ENCODE measurements at places on chromosomes 7 and 10.
A peak's percentile ranks its signal among the peaks of the same experiment; 100 is the strongest.

GRCh38 chr10:48251152-48251524 is 23.4 kb downstream of the FRMPD2 start:
- no peak for DNase-seq

DNA sequence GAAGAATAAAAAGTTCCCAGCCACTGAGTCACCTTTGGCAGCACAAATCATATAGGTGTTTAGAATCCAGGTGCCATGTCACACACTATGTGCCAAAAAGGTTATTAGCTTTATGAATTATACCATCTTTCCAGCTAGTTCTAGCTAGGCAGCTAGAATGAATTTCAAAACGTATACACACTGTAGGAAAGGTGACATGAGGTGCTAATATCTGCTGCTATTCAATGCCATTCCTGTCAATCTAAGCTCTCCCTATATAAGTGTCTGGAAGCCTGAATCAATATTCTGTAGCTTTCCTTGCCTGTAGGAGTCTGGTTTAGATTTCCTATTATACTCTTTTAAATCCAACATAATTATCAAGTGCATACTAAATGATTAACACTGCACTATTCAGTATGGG is 868.6 kb downstream of the GATA3 start:
- DNase-seq: no peak

GRCh38 chr7:102925976-102926782 is 13.4 kb downstream of the LRRC17 start:
- no peak for DNase-seq

DNA sequence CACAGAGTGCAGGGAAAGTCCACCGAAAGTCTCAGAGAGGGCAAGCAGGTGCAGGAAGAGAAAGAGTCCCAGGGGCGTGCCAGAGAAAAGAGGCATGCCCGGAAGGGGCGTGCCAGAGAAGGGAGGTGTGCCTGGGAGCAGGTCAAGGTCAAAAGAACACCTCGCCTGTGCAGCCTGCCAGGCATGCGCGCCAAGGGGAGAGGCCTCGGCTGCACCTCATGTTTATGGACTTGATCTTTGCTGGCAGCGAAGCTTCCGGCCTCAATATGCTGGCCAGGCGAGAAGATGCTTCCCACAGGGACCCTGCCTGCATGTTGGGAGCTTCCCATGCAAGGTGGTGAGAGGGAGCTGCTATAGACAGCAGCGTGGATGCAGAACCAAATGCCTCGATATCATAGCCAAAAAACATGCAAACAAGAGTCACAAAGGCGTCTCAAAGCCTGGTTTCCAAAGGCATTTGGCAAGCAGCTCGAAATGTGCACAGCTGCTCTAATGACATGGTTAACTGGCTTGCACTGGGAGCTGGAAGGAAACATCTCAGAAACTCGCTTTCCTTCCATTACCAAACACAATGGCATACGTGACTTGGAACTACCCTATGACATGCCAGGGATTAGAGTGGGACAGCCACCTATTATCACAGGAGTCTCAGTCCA is 192.5 kb upstream of the PPP2R2D start:
- no peak for DNase-seq

GRCh38 chr7:713488-714230 is 12.8 kb upstream of the DNAAF5 start:
- no peak for DNase-seq

- no peak for DNase-seq
Measured at GRCh38 chr7:129923709-129924108, 29.1 kb downstream of the UBE2H start.

DNA sequence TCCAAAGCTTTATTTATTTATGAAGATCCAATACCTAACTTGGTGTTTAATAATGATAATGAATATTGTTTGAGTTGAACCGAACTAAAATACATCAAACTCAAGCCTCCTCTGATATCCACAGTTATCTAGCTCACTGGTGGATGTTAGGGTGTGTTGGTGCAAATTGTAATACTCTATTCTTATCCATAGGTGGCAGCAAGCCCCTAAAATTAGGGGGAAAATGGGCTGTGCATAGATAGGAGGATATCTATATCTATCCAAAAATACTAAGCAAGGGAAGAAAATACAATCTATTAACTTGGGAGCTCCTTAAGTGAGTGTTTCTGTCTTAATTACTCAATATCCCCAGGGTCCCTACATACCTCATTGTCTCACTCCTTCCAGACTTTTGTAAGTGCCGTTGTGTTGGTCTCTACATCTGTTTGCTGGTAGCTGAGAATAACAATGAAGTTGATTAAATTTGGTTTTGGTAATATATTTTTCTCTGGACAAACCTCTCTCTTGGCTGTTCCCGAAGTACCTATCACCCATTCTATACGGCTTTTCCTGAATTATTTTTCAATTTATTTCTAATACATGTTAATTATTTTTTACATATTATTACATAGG is 55.0 kb upstream of the VWDE start:
- DNase-seq: peak; percentile 8

DNA sequence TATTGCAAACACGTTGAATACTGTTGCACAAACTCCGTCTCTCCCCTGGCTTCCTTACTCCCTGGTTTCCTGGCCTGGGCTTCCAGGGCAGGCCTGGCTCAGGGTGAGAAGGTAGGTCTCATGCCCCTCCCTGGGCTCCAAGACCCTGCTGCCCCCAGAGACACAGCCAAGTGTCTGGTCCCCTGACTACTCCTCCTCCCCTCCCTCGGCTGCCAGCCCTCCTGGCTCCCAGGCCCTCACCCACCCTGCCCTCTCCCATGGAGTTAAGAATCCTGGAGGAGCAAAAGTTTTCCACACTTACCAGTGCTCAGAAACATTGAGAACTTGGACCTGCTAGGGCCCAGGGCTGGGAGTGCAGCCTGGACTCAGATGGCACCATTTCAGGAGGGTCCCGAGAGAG is 47.2 kb upstream of the RABGEF1 start:
- no peak for DNase-seq

- DNase-seq: no peak
Measured at GRCh38 chr7:122010116-122010515, 133.9 kb downstream of the AASS start.

DNA sequence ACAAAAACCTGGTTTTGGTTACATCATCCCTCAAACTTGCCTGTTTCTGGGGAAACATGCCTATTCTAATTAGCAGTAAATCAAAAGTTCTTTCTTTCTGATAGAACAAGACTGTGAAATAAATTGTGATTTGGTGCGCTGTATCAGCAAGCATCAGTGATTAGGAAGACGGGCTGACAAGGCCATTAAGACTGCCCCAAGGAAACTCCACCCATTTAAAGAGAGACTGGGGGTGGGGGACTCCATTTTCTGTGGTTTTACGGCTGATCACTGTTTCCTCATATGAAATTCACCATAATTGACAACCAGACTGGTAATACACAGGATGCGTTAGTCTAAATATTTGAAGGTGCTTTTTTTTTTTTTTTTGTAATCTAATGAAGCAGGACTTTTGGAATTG is 68.7 kb downstream of the MBL2 start:
- DNase-seq: no peak

DNA sequence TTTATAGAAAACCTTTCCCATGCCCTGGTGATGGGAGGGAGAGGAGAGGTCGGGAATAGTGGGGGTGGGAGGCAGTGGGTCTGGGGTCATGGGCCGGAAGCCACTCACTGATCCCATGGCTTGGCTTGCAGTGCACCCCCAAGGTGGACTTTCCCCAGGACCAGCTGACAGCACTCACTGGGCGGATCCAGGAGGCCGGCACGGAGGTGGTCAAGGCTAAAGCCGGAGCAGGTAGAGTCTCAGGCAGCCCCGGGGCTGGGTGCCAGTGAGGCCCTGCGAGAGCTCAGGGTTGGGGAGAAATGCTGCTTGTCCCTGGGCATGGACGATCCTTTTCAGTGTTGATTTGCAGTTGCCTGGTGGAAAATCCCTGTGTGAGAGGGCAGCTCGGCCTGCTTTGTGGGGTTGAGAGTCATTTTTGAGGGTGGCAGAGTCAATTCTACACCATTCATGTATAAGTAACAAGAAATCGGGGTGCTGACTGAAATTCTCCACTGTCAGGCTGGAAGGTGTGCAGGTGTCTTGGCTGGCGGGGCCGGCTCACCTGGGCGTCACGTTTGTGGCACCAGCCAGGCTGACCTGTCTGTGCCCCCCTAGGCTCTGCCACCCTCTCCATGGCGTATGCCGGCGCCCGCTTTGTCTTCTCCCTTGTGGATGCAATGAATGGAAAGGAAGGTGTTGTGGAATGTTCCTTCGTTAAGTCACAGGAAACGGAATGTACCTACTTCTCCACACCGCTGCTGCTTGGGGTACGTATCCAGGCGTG is 16.5 kb downstream of the MDH2 start:
- DNase-seq: no peak

DNA sequence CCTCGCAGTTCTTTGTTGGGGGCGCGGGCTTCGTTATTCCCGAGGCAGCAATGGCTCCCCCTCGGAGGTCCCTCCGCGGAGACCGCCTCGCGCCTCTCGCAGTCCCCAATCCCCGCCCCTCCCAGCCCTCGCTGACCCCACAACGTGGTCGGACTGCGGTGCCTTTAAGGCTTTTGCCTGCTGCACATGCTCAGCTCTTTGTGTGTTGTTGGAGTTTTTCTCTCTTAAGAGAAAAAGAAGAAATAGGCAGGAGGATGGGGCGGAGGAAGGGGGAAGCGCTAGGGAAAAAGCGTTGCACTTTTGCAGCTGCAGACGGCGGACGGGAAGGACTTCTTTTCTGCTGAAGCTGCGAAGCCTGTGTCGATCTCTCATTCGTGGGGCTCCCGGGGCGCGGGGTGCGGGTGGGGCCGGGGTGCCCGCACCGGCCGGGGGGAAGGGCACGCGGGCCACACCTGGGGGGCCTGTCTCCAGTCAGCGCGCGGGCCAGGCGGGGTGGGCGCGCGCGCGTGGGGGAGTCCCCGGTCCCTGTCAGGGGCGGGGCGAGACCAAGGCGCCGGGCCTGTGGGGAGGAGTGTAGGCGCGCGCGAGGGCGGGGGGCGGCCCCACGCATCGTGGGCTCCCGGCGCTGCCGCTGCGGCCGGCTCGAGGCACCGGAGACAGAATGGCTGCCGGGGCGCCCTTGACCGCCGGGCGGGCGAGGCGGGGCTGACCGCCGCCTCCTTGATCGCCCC is 445 bp upstream of the ATRNL1 start:
- DNase-seq: peak; percentile 44

- peak; percentile 61 for DNase-seq
Measured at GRCh38 chr7:116953372-116953905, at the start of gene ST7. ST7 (plus strand) TSS chr7:116953501; CDS start chr7:116953541, 40 bp downstream.

- DNase-seq: no peak
Measured at GRCh38 chr10:38072552-38072951, 21.6 kb upstream of the ZNF37A start.

DNA sequence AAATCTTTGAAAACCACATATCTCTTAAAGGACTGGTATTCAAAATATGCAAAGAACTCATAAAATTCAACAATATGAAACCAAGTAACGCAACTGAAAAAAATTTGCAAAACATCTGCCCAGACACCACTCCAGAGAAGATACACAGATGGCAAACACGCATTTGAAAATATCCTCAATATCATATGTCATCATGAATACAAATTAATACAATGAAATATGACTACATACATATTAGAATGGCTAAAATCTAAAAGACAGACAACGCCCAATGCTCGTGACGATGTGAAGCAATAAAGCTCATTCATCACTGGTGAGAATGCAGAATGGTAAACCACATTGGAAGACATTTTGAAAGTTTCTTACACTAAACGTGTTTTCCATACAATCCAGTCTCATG is 770.1 kb upstream of the CELF2 start:
- no peak for DNase-seq

- no peak for DNase-seq
Measured at GRCh38 chr10:70188768-70189167, 18.5 kb upstream of the SAR1A start.

GRCh38 chr10:129810-130209 is 5.4 kb upstream of the ZMYND11 start:
- DNase-seq: no peak

GRCh38 chr7:6571160-6571779 is 6.0 kb upstream of the ZDHHC4 start:
- DNase-seq: no peak

GRCh38 chr10:91153508-91153907 is 67.0 kb upstream of the PCGF5 start:
- DNase-seq: no peak

DNA sequence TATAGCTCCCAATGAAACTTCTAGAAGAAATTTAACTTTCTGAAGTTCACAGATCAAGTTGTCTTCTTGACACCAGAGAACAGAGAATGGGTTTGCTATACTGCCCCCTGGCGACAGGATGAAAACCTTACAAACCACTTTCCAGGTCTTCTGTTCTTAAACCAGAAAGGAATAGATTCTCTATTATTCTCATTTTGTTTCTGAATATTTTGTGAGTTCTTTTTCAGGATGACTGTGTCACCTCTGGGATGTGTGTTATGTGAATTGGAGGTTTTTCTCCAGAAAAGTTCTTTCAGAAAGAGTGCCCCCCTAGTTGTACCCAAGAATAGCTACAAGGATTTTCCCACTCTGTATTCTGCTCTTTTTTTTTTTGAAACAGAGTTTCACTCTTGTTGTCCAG is 6.3 kb downstream of the IFT22 start:
- no peak for DNase-seq

- no peak for DNase-seq
Measured at GRCh38 chr7:139043823-139044812, 8.3 kb upstream of the ZC3HAV1L start.

DNA sequence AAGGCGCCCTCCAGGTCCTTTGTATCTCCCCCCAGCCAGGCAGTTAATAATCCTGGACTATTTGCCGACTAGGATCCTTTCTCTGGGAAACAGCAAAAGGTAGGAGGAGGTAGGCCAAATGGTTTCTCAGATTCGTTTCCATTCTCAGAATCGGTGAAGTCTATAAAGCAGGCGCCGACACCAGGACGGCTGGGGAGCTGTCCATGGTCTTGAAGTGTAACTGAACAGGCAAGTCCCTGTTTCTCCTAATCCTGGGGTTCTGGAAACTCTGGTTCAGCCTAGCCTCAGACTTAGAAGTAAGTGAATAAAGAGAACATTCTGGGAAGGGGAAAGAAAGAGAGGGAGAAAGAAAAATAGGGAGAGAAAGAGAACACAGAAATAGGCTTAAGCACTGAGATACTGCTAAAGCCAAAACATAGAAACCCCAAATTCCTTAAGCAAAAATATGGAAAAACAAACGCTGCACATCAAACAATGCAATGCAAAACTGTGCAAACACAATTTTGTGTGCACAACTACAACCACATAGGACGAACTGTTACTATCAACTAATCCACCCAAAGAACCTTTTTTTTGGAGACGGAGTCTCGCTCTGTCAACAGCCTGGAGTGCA is 11.1 kb upstream of the INA start:
- DNase-seq: peak; percentile 65
